ENCODE measurements at places on chromosomes 3 and 15.

GRCh38 chr3:113431811-113432210, 9.5 kb downstream of the CFAP44 start:
- no peak for DNase-seq

- DNase-seq, result no peak
Observed at GRCh38 chr15:25972141-25972675, 109.1 kb upstream of the ATP10A start.

DNA sequence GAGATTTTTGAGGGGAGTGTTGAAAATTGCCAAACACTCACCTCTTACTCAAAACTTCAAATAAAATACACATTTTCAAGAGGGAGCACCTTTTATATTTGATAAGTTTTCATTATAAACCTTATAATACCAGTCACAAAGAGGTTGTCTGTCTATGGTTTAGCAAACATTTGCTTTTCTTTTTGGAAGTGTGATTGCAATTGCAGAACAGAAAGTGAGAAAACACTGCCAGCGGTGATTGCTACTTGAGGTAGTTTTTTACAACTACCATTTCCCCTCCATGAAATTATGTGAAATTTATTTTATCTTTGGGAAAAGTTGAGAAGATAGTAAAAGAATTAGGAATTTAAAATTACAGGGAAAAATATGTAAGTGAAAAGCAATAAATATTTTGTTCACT, 20.1 kb downstream of the DIPK2A start:
- no peak for DNase-seq

- DNase-seq, result no peak
Observed at GRCh38 chr15:60740231-60740630, 261.3 kb upstream of the ICE2 start.

GRCh38 chr3:185176750-185177359, 24.0 kb upstream of the C3orf70 start:
- DNase-seq, result no peak

- no peak for DNase-seq
Observed at GRCh38 chr15:71800835-71801745, 9.3 kb upstream of the NR2E3 start.

GRCh38 chr3:175267121-175267531, 408.0 kb downstream of the NAALADL2 start:
- DNase-seq, result no peak

- peak; percentile 17 for DNase-seq
Observed at GRCh38 chr15:94576889-94577533, 345.6 kb downstream of the MCTP2 start.

DNA sequence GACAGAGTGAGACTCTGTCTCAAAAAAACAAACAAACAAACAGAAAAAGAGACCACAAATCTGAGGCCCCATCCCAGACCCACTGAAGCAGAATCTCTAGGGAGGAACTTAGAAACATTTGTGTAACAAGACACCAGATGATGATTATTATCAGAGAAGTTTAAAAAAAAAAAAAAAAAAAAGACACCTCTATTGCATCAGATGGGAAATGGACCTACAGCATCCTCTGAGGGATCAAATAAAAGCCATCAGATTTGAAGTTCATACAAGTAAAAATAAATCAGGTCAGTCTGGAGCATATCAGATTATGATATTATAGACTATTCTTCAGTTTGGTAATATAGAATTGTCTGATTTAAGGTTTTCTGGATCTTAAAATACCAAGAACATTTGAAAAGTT, 21.9 kb upstream of the LIPC start:
- DNase-seq, result no peak

- no peak for DNase-seq
Observed at GRCh38 chr3:82382831-82383230, 621.4 kb upstream of the GBE1 start.

- DNase-seq, result no peak
Observed at GRCh38 chr15:77410701-77411618, 8.9 kb downstream of the PEAK1 start.

- DNase-seq, result peak; percentile 12
Observed at GRCh38 chr15:60740787-60741354, 261.9 kb upstream of the ICE2 start.

DNA sequence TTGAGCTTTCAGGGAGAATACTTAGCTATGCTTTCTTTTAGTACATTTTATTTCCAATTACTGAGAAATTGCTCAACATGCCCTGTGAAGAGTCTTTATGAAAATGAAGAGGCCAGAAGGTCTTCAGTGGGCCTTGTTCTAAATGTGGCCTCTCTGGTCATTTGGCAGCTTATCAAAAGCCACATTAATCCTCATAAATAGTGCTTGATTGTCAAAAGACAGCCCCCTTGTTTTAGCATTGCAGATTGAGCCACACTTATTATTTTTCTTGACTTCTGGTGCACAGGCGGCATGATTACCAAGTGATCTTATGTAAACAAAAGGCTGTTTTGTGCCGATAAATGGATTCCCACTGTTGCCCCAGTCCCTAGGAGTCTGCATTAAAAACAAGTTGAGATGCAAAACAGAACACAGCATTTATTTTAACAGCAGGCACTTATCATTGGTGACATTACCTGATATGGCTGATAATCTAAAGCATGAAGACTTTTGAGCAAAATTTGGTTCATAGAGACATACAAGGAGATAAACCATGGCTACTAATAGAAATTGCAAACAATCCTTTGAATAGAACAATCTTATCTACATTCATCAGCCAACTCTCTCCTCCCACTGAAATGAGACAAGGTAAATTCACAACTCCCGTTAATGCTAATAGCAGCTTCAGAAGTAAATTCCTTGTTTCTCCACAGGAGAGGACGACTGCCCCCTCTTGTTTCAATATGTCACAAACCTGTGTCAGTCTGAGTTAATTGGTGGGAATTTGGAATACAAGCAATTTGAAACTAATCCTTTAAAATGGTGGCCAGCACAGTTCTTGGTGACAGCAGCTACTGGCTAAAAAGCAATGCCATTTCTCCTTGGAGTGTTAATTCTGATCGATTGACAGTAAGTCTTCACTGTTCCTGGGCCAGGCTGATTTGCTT, 194.3 kb downstream of the NSUN3 start:
- no peak for DNase-seq

DNA sequence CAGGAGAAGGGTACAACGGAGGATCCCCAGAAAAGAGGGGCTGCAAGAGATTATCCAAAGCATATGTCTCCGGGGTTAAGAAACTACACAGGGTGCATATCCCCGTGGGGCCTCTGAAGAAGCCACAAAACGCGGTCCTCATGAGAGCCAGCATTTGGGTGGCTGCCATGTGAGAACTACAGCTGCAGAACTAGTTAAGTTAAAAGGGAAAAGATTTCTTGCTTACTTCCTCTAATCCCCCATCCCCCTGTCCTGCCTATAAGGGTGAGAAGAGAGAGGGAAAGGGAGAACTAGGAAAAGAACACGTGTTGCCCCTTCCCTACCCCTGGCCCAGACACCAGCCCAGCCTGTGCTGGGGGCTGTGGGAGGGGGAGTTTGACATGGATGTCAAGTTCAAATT, 70.4 kb upstream of the PCSK6 start:
- DNase-seq, result no peak

- no peak for DNase-seq
Observed at GRCh38 chr3:3699816-3700633, 99.2 kb upstream of the LRRN1 start.

- no peak for DNase-seq
Observed at GRCh38 chr3:127719369-127719768, 46.6 kb downstream of the ABTB1 start.

- DNase-seq, result peak; percentile 19
Observed at GRCh38 chr3:143825513-143825912, 22.8 kb downstream of the SLC9A9 start.

DNA sequence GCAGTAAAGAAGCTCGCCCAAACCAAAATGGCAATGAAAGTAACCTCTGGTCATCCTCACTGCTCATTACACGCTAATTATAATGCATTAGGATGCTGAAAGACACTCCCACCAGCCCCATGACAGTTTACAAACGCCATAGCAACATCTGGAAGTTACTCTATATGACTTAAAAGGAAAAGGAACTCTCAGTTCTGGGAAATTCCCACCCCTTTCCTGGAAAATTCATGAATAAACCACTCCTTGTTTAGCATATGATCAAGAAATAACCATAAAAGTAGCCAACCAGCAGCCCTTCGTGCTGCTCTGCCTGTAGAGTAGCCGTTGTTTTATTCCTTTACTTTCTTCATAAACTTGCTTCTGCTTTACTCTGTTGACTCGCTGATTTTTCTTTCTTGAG, 164.6 kb downstream of the SMAD6 start:
- DNase-seq, result no peak

DNA sequence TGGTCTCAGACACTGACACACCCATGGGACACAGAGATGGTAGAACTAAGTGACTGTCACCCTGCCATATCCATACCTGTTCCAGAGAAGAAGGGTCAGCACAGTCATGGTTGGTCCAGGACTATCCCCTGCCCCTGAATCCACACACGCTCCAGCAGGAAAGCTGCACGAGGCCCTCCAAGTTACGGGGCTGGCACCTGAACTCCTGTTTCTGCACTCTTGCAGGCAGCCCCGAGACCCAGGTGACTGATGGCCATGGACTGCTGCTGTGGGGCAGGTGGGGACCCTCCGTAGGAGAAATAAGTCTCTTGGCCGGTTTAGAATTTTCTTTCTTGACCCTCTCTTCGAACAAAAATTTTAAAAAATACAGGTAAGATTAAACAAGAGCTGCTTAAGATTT, 30.6 kb downstream of the CHDH start:
- DNase-seq, result no peak

DNA sequence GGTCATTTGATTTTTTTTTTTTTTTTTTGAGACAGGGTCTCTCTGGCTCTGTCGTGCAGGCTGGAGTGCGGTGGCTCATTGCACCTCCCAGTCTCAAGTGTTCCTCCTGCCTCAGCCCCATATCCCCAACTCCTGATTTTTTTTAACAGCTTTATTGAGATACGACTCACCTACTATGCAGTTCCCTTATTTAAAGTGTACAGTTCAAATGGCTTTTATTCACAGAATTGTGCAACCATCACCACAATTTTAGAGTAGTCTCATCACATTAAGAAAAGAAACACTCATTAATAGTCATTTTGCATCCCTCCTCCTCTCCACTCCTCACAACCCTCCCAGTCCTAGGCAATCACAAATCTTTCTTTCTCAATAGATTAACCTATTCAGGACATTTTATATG, 1.9 kb upstream of the TRA2B start:
- DNase-seq, result no peak

DNA sequence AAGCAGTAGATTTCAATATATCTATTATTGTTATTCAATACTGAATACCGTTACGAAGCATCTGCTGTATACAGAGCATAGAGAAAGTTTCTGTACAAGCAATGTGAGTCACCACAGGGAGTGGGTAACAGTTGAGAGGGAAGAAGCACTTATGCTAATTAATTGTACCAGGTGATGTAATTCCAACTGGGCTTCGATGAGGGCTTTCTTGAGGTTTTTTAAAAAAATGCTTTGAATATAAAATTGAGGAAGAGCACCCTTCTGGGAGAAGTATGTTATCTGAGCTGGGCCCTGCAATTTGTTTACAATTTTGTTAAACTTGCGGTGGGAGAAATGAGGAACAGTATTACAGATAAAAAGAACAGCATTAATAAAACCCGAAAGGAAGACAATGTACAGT, 197.9 kb downstream of the TPRG1 start:
- no peak for DNase-seq

GRCh38 chr3:13012221-13012691, 61.0 kb downstream of the IQSEC1 start:
- DNase-seq, result peak; percentile 39

GRCh38 chr3:60579734-60580133, 671.5 kb downstream of the FHIT start:
- no peak for DNase-seq

GRCh38 chr15:66783314-66783713, 81.3 kb downstream of the SMAD6 start:
- no peak for DNase-seq

- no peak for DNase-seq
Observed at GRCh38 chr3:142047021-142047369, 102.3 kb downstream of the TFDP2 start.

DNA sequence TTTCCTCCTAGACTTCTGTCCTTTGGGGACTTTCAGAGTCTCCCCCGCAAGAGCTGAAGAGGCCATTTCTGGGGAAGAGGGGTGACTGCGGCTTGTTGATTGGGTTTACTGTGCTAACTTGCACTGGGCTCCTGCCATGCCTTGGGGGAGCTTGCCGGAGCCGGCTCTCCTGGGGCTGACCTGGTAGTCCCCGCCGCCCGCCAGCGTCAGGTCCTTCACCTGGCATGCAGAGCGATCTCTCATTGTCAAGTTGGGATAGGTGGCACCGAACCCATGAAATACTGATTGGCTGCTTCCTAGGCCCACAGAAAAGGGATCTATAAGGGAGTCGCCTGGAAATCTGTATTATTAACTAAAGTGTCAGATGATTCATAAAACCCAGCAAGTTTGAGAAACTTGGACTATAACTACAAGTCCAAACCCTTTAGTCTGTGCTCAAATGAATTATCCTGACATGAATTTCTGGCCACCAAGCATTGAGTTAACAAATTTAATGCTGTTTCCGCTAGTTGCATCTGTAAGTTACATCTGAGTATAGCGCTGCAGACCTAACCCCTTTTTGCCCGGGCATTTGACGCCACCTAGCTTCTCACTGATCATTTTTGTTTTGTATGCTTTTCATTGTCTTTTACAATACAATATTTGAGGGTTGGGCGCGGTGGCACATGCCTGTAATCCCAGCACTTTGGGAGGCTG, 607 bp upstream of the IMP3 start:
- peak; percentile 52 for DNase-seq

- no peak for DNase-seq
Observed at GRCh38 chr3:120625159-120625586, 29.0 kb downstream of the NDUFB4 start.

DNA sequence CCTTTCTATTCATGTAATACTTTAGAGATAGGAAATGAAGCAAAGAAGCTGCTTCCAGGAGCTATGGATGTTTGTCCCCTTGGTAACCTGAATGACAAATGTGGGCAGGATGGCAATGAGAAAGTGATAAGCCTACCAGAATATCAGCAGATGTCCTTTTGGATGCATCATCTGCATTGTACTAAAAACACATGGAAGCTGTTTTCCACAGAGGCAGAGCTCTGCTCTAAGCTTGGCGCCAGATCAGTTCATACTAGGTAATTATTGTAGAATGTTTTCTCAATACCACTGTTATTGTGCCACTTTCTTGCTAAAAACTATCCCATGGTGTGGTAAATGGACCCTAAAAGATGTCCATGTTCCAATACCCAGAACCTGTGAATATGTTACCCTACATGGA, 100.2 kb downstream of the DTWD1 start:
- no peak for DNase-seq

DNA sequence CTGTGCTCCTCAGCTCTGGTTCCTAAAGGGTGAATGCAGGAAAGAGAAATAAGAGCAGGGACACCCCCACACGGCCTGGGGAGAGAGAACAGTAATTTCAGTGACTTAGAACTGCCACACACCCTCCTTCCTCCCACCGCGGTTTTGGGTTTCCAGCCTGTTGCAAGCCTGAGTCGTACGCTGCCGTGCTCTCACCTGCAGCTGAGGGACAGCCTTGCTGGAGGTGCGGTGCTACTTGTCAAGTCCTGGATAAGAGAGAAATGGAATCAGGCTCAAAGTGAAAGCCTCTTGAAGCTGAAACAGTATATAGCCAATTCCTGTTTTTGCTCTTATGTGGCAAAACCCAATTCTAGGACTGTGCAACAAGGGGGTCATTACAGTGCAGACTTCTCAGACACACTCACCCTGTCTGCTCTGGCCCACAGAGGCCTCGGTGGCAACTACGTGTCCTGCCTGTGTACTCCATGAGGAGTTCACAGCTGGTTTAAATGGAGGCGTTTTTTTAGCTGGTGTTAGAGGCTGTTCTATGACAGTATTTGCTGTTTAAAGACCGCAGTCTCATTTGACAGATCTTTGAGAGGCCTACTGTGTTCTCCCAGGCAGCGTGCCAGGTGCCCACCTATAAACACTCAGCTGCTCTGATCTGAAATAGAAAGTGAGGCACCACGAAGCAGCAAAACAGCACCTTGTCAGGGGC, 42.9 kb downstream of the TBC1D2B start:
- DNase-seq, result peak; percentile 79

Measured in activated gamma-delta T cell treated with Interleukin-2 at 50 U/mL for 16 hours (primary cell).